ENCODE measurements at places on chromosomes 13 and 19.

- DNase-seq = no peak
Observed at GRCh38 chr13:108486096-108486495, 143.3 kb upstream of the MYO16 start.

DNA sequence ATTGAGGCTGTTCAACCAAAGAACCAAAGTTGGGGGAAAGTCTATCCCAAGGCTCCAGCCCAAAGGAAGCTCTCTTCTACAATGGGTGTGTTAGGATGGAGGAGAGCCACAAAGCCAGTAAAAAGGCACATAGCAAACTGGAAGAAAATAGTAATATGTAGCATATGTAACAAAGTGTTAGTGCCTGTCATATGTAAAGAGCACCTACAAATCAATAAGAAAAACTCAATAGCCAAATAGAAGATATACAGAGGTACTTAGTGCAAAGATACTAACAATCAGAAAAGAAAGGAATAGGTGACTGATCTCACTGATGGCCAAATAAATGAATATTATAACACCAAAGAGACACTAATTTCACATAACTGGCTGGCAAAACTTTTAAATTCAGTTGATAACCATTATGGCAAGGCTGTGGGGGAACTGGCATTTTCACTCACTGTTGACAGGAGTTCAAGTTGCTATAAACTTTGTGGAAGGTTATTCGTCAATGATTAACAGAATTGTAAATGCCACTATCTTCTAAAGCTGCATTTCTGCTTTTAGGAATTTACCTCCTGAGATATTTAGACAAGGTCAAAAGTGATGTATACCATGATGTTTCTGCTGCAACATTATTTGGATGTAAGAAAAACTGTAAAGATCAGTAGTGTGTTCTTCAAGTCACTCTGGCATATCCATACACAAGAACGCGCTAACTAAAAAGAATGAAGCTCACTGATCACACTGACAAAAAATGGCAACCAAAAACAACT, 110.8 kb downstream of the GNG7 start:
- DNase-seq = no peak

DNA sequence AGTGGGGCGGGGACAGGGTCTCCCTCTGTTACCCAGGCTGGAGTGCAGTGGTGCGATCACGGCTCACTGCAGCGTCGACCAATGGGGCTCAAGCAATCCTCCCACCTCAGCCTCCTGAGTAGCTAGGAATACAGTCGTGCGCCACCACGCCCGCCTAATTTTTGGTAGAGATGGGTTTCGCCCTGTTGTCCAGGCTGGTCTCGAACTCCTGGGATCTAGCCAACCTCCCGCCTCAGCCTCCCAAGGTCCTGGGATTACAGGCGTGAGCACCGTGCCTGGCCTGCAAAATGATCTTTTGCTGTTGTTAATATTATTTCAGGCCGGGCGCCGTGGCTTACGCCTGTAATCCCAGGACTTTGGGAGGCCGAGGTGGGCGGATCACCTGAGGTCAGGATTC, 621 bp upstream of the TGDS start:
- DNase-seq = no peak

DNA sequence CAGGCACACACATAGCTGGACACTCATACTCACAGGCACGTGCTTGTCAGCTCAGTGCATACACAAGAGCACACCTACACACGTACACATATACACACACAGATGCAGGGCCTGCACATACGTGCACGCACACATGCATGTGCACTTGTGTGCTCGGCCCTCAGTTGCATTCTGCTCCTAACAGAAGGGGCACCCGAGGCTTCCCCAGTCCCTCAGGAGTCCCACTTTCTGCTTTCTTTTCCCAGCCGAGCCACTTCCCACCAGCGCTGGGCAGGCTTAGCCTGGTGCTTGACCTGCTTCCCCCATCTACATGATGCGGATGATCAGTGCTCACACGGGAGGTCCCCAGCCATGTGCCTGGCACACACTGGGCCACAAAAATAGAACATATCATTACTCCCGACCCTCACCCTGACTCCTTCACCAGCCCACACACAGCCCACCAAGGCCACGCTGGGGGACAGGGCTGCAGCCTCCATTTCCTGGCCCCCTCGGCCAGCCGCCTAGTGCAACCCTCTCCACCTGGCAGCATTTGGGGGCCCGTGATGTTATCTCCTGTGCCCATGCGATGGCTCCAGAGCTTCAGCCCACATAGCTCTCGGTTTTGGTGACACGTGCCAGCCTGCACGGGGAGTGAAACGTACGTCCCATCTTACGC, 125.2 kb upstream of the SPACA7 start:
- no peak for DNase-seq

- no peak for DNase-seq
Observed at GRCh38 chr13:113973218-113974164, at the start of gene C13orf46. C13orf46 (minus strand) TSS chr13:113974076; CDS start chr13:113973997, 79 bp downstream.

All from cerebellar nuclear complex (tissue), 1 donor.